ENCODE measurements at places on chromosomes 13 and 19. TPM values are rescaled to one million over a fixed set of nuclear protein-coding genes. Genes with fewer than 3 reads are reported as not detected.

DNA sequence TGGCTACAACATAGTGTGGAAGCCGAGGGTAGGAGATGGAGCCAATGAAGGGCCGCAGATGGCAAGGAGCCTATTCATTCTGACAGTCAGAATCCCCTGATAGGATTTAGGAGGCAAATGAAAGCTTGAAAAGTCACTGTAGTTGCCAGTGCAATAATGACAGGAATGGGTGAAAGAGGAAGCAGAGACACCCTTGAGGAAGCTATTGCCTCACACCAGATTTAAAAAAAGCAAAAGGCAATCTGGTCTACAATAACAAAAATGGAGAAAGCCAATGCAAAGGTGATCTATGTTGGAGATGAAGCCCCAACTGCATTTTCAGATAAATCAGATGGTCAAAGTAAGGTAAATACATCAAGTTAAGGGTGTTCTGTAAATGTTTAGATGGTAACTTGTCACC lies 158.5 kb downstream of the TUBA3C start:
- no peak for DNase-seq

DNA sequence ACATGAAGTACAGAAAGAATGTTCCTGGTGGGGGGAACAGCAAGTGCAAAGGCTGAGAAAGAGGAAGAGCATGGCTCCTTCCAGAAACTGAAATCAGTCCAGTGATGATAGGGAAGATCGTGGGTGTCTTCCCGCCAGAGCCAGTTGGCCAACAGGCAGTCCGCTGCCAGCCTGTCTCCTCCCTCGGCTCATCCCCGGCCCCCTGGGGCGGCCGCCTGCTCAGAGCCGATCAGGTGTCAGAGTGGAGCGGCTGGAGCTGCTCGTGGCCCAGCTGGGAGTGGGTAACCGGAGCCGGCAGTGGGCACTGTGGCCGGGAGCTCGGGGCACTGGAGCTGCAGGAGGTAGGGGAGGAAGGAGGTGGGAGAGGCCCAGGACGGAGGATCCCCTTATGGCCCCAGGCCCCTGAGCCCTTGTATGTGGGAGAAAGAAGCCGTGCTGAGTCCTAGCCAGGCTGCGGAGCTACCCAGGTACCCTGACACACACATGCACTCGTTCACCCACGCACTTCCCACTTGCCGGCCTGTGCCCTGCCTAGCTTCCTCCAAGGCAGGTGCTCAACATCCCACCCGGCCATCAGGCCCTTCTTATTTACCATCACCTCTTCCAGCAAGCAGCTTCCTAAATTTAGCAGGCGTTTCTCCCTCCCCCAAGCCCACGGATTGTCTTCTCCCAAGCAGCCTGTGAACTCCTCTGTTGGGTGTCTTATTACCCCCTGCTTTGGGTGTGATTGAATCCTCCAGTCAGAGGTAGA lies 1.7 kb downstream of the ANKRD24 start:
- peak; percentile 64 for DNase-seq

DNA sequence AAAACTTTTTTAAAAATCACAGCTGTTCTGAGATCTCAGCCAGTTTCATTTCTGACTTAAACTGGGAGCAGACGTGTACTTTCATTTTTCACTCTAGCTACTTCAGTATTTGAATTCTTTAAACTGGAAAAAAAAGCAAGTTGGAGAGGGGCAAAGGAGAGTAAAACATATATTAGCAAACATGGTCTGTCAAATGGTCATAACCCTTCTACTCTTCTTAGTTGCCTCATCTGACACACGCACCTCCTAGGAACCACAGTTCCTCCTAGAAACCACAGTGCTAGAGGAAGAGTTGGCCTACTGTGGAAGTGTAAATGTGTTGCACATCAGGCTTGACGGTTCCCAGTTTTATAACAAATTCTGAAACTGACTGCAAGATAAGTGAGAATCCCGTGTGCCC lies 47.2 kb downstream of the TM9SF2 start:
- no peak for DNase-seq

The MYH14 gene
- 155 TPM for total RNA-seq

The ZNF493 gene
- total RNA-seq = 3.0 TPM

DNA sequence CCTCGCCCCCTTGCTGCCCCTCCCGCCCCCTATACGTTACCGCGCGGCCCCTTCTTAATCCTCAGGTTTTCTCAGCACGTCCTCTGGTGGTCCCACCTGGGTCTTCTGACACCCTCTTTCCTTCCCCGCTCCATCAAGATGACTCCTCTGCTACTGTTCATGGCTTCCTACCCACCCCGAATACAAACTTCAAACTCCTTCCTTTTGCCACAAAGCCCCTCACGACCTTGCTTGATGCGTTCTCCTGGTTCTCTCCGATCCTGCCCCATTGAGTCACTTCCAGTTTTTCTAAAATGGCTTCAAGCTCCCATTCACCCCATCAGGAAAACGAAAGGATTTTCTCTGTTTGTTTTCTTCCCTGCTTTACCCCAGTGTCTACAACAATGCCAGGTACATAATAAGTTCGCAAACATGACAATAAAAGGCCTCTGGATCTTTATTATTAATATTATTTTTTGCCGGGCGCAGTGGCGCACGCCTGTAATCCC lies 734 bp upstream of the SERTAD3 start:
- no peak for DNase-seq

- no peak for DNase-seq
Observed at GRCh38 chr19:36113894-36114720, 568 bp downstream of the POLR2I start.

- no peak for DNase-seq
Observed at GRCh38 chr13:32734511-32734910, 148.3 kb downstream of the PDS5B start.

GRCh38 chr19:13002166-13002898 lies 7.1 kb downstream of the NFIX start:
- DNase-seq = peak; percentile 92

- peak; percentile 41 for DNase-seq
Observed at GRCh38 chr13:30869491-30869890, 36.6 kb upstream of the MEDAG start.

DNA sequence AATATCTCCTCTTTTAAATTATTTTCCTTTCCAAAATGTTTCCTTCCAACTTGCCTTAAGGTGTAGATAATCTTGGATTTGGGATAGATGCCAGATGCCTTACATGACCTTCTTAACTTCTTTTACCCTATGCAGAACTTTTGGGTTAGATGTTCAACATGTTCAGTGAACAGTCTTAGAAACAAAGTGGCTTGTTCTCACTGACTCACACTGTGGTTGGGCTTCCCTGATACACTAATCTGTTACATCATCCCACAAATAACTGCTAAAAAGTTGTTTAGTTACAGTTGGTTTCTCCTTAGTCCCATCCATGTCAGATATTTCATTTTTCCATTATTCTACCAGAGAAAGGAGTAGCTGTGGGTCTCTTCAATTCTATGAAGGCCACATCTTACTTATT lies 2638.2 kb downstream of the PCDH9 start:
- DNase-seq = no peak

The ZNF99 gene
- total RNA-seq = not detected

DNA sequence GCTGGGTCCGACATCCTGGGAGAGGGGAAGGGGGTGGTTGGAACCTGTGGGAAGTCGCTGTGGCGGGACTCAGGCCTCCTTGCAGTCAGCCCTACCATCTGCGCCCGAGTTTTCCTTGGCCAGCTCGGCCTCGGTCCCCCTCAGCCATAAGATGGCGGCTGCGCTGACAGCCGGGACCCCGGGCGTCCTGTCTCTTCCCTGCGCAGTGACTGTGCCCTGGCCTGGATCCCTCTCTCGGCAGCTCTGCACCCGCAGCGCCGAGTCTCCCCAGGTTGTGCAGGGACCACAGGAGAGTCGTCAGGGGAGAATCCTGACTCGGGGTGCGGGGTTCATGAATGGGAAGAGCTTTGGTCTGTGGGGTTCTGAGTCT lies 345 bp downstream of the ZNF257 start:
- no peak for DNase-seq

DNA sequence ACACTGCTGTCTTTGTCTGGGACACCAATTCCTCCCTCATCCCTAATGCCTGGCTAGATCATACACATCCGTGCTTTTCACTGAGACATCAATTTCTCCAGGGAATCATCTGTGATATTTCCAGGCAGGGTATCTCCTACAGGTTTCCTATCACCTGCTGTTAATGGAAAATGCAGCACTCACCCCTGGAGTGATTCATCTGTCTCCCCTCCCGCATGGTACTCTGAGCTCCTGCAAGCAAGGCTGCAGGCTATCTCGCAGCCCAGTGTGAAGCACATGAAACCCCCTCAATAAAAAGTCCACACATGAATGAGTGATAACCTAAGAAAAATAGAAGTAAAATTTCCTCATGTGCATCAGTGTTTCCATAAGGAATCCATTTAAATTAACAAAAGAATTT lies 38.5 kb downstream of the SERTM1 start:
- no peak for DNase-seq

GRCh38 chr13:77800219-77800618 lies 102.7 kb downstream of the SLAIN1 start:
- DNase-seq = no peak

DNA sequence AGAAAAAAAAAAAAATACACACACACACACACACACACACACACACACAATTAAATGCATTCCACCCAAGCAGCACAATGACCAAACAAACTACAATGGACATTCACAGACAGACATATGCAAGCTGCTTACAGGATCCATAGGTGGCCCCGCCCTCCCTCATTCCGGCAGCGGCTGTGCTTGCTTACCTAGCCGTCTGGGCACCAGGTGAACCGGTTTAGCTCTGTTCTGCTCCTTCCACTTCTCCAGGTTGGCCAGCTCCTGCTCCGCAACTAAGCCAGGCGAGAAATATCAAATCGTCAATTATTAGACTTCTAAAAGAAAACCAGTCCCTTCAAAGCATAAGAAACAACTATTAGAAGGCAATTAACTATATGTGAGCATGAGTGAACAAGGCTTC lies 23.1 kb downstream of the EPSTI1 start:
- no peak for DNase-seq

GRCh38 chr19:42512743-42513304 lies 15.5 kb downstream of the CEACAM1 start:
- no peak for DNase-seq
